ENCODE measurements at places on chromosomes 11 and 22.

- no peak for DNase-seq
Observed at GRCh38 chr11:2275334-2276279, 5.2 kb upstream of the ASCL2 start.

DNA sequence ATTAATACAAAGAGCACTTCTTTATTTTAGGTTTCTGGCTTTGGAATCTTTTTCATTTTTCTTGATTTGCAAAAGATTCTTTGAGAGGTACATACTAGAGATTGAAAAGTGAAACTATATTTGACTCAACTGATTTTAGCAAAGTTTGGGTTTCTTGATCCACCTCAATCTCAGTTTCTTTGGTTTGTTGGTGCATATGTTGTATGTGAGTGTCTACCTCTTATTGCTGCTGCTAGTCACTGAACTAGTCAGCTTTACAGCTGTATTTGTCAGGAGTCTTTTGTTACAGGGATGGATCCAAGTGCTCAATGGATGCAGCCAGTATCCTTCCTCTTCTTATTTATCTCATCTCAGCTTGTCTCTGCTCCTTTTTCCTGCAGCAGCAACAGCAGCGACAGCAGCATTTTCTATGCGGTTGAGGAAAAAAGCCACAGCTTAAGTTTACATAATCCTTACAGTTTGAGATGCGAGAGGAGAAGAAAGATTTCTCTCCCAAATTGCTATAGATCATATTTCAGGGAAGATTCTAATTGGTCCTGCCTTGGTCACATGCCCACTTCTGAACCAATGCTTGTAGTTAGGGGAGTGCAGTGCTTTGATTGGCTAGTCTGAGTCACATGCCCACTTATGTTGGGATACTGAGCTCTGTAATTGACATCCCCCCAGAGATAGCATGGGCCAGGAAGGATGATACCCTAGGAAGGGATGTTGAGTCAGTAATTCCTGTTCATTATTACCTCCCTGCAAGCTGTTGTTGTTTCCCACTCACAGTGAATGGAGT lies 10.0 kb upstream of the ZNRF3 start:
- no peak for DNase-seq

GRCh38 chr11:45318516-45318915 lies 32.4 kb upstream of the SYT13 start:
- no peak for DNase-seq

- DNase-seq: no peak
Observed at GRCh38 chr22:37473437-37473946, 12.7 kb downstream of the MFNG start.

DNA sequence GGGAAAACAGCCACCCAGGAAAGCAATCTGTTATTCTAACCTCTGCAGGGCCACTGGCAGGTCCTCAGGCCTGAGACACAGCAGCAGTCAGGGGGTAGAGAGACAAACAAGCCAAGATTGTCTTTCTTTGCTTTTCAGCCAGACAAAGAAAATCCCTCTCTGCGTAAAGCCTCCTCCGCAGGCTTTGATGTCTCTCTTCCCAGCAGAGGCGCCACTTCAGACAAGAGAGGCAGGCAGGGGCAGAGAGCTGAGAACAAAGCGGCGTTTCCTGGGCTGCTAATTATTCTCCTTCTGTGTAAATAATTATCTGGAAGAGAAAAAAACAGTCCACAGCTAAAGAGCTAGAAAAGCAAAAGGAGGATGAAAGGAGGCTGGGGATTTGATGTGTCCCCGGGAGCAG lies 102.7 kb upstream of the SEZ6L start:
- no peak for DNase-seq

GRCh38 chr11:12749442-12749841 lies 75.2 kb downstream of the TEAD1 start:
- DNase-seq: no peak

- no peak for DNase-seq
Observed at GRCh38 chr22:22954656-22955055, 67.0 kb downstream of the IGLL5 start.

DNA sequence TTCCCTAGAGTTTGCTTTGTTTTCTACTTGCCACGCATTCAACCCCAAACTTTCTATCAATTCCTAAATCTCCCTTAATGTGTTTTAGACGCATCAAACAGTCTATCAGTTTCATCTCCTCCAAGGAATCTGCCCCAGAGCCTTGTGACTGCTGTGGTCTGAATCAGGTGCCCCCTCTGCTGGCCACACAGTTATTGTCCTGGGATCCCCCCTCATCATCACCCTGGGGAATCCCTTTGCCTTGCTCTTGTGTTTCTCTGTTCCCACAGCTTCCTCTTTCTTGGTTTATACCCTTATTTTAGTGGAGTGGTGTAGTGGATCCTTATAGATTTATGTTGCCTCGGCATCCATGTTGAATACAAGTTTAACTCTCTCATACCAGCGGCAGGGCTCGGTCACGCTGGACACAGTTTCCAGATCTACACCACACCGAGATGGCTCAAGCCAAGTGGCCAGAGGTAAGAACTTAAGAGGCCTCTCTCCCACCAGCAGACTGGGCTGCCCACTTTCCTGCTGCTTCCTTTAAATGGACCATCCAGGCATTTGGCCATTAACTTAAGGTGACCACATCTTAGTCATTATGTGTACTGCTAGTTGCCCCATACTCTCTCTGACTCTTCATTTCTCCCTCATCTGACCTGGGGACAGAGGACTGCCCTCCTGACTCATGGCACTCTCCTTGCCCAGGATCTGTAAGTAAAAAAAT lies 8.2 kb downstream of the UPB1 start:
- DNase-seq: peak; percentile 57

- no peak for DNase-seq
Observed at GRCh38 chr22:47376322-47376700, 613.9 kb downstream of the TBC1D22A start.

- DNase-seq: peak; percentile 53
Observed at GRCh38 chr11:73314117-73314961, 6.3 kb downstream of the ARHGEF17 start.

- DNase-seq: no peak
Observed at GRCh38 chr22:46290843-46291785, 5.6 kb upstream of the GTSE1 start.

DNA sequence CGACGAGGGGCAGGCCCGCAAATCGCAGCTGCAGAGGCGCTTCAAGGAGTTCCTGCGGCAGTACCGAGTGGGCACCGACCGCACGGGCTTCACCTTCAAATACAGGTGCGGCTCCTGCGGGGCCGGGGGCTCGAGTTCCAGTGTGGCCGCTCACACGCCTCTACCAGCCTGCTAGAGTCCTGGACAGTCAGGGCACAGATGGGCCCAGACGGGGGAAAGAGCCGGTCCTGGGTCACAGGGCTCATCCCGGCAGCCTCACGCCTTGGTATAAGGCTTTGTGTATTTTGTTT lies 506 bp downstream of the MCM5 start:
- DNase-seq: no peak

GRCh38 chr11:34145847-34146381 lies 40.5 kb downstream of the NAT10 start:
- DNase-seq: no peak

DNA sequence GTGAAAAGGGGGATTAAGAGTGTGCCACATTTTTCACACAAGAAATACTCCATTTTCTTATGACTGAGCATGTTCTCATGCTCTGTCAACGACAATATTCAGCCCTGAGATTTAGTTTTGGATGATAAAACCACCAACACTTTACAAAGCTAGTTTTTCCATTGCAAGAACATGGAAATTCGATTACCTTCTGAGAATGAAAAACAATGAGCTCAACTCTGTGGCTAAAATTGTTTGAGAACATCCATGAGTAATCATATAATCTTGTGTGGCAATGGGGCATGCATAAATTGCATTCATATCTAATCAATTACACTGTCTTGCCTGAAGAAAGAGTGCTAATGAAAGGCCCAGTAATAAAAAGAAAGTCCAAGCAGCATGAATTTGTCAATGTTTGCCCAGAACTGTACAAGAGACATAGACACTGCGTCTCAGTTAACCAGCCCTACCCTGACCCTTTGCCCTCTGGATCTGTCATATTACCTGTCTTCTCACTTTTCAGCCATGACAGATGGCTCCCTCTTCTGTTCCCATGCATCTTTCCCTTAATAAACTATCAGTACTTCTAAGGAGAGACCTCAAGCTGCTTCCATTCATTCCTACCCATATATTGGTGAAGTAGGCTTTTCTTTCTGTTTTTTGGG lies 253.4 kb downstream of the FAM76B start:
- peak; percentile 50 for DNase-seq

- DNase-seq: peak; percentile 32
Observed at GRCh38 chr11:134261626-134262488, 8.5 kb downstream of the ACAD8 start.

DNA sequence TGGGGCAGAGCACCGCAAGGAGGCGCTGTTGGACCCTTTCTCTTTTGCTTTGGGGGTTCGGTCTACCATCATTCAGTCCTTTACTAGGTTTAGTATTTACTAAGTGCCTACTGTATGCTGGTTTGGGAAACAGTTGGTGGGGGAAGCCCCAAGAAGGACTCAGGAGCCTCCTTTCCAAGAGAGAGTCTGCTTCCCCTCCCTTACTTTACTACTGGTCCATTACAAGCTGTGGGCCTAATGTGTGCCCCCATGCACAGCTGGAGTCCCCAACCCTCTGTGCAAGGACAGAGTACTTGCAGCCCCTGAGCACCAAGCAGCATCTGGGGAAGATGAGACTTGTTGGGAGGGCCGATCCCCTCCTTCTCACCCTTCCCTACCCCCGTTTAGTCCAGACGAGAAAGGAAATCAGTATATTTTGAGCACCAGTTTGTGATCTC lies 876 bp upstream of the UBE2L6 start:
- DNase-seq: peak; percentile 73

- peak; percentile 67 for DNase-seq
Observed at GRCh38 chr11:35927682-35928081, 16.2 kb upstream of the LDLRAD3 start.

- DNase-seq: no peak
Observed at GRCh38 chr22:22789922-22790845, 97.4 kb upstream of the IGLL5 start.

DNA sequence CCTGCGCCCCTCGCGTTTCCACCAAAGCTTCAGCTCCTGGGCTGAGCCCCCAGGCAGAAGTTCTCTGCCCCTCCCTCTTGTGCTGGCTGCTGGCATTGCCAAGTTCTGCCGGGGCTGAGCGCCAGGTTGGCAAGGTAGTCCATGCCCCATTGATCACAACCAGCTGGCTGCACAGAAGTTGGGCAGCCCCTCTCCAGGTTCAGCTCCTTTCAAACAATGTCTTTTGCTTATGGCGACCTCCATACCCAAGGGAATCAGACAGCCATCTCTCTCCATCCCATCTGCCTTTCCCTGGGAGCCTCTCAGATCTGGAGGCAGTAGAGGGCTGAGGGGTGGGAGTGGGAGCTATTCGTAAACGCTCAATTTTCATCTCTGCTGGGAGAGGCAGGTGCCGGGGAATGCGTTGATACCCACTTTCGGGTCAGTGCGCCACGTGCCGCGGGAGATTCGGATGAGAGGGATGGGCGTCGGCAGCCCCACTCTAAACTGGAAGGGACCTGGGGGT lies 1.5 kb downstream of the ADAMTS8 start:
- no peak for DNase-seq

- no peak for DNase-seq
Observed at GRCh38 chr22:24414523-24414922, 12.9 kb upstream of the ADORA2A start.

- DNase-seq: peak; percentile 90
Observed at GRCh38 chr11:9575260-9576240, 2.1 kb downstream of the WEE1 start.

DNA sequence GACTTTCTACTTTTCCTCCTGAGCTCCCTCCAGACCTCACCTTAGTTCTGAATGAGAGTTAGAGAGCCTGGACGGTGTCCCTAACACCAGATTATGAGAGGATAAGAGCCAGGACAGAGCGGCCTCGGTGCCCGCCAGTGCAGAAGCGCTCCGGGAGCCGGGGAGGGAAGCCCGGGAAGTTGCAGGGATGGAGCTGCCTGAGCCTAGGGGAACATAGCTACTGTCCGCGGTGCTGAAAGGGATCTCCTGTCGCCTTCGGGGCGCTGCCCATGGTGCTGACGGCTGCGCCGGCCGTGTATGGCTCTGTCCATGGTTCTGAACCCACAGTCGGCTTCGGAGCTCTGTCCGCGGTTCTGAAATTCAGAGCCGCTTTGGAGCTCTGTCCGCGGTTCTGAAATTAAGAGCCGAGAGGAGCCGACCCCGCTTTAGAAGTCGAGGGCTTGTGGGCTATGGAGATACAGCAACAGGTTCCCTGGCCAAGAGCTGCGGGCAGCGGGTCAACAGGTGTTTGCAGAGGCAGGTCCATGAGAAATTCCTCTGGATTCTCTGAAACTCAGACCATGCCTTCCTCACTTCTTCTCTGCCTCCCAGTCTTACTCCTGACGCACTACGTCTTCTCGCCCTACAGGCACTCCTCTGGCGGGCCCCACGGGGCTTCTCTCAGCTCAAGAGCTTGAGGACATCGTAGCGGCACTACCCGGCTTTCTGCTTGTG lies 814 bp downstream of the NPAS4 start:
- DNase-seq: peak; percentile 67

GRCh38 chr11:1879941-1880720 lies 11.6 kb downstream of the PRR33 start:
- no peak for DNase-seq

DNA sequence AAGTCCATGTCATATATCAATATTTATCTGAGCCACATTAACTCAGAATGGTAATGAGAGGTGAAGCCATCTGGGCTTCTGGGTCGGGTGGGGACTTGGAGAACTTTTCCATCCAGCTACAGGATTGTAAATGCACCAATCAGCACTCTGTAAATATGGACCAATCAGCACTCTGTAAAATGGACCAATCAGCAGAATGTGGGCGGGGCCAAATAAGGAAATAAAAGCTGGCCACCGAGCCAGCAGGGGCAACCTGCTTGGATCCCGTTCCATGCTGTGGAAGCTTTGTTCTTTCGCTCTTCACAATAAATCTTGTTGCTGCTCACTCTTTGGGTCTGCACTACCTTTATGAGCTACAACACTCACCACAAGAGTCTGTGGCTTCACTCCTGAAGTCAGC lies 253.4 kb downstream of the JRKL start:
- no peak for DNase-seq

DNA sequence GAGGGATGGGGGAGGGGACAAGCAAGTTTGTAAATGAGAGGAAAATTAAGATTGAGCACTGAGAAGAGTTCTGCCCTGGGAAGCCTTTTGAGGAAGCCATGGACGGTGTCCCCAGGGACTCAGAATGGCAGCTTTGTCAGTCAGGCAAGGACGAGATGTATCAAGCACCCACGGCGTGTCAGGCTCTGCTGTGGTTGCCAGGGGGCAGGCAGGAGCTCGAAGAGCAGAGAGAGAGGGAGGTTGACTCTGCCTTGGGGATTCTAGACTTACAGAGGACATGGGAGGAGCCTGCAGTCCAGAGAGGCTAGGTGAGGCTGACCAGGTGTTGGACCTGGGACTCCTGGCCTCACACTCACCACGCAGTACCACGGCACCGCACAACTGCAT lies 29.1 kb upstream of the SYT7 start:
- no peak for DNase-seq

Measured in HCEC 1CT (cell line).